Vagina (tissue), 2 donors: ENCODE measurements at places on chromosomes 6 and 20. TPM values are rescaled to one million over a fixed set of nuclear protein-coding genes. Genes with fewer than 3 reads are reported as not detected.

DNA sequence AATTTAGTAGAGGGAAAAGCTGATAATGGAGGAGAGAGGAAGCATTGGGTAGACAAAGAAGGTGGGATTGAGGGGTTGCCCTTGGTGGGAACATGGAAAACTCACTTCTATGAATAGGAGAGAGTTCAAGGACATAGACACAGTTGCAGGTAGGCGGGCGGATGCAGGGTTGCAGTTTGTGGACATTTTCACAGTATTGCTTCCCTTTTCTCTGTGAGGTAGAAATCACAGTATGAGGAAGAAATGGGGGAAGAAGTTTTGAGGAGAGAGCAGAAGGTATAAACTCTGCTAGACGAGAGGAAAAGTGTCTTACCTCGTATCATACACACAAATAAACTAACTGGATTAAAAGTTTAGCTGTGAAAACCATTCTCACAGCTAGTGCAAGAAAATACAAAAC is 200.7 kb upstream of the ECI2 start:
- no peak overlapping the region for H3K27ac ChIP-seq
- no peaks in the 10 kb centered on the region for H3K27me3 ChIP-seq
- no peak overlapping the region for H3K4me3 ChIP-seq
- no peaks in the 10 kb centered on the region for H3K4me1 ChIP-seq
- no peaks in the 10 kb centered on the region for H3K36me3 ChIP-seq
- no peak for DNase-seq

- H3K4me3 ChIP-seq: no peak overlapping the region
- H3K4me1 ChIP-seq: no peaks in the 10 kb centered on the region
- H3K27me3 ChIP-seq: no peaks in the 10 kb centered on the region
- H3K27ac ChIP-seq: no peak overlapping the region
Observed at GRCh38 chr6:87673237-87673636, 28.8 kb downstream of the AKIRIN2 start.

RSPO3 gene
- total RNA-seq: 14.0 TPM

KCNK16 gene
- total RNA-seq: not detected

DNA sequence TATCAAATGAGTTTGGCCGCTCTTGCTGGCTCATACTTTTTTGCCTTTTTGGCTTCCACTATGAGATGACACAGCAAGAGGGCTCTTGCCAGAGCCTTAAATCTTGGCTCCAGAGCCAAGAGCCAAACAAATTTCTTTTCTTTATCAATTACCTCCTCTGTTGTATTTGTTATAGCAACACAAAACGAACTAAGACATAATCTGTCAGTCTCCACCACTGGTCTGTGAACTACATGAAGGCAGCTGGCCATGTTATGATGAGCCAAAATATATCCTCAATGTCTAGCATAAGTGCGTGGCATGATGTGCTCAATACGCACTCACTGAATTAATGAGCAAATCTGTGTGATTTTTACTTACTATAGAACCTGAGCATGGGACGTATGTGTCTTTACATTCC is 220.0 kb upstream of the ZNF217 start:
- no peaks in the 10 kb centered on the region for H3K36me3 ChIP-seq
- no peak overlapping the region for H3K4me3 ChIP-seq
- no peaks in the 10 kb centered on the region for H3K4me1 ChIP-seq
- DNase-seq: no peak
- H3K27ac ChIP-seq: no peak overlapping the region

- no peaks in the 10 kb centered on the region for H3K36me3 ChIP-seq
- DNase-seq: no peak
- no peak overlapping the region for H3K27ac ChIP-seq
- no peaks in the 10 kb centered on the region for H3K27me3 ChIP-seq
- no peaks in the 10 kb centered on the region for H3K4me1 ChIP-seq
Observed at GRCh38 chr6:133583907-133584427, 304.9 kb upstream of the TCF21 start.

SOX18 gene
- 57.2 TPM for total RNA-seq

- no peak overlapping the region for H3K4me3 ChIP-seq
- no peaks in the 10 kb centered on the region for H3K4me1 ChIP-seq
- no peaks in the 10 kb centered on the region for H3K36me3 ChIP-seq
Observed at GRCh38 chr6:53735896-53736295, 58.9 kb upstream of the LRRC1 start.

RSPH3 gene
- 14.5 TPM for total RNA-seq

DNA sequence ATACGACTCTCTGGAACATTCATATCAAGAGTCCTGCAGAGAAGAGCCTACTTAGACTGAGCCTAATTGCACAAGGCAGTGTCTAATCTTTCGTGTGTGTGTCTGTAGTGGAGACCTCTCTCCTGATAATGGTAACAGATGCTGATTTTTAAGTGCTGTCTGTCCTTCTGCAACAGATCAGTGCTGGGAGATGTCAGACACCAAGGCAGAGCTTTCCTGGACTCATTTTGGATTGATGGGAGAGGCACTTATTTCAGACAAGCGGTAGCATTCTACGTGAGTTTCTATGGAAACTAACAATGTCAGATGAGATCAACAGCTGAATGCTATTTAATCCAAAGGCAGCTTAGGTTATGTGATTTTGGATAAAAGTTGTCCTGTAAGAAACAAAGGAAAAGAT is 167.6 kb downstream of the PLCB4 start:
- no peak overlapping the region for H3K4me3 ChIP-seq

DNA sequence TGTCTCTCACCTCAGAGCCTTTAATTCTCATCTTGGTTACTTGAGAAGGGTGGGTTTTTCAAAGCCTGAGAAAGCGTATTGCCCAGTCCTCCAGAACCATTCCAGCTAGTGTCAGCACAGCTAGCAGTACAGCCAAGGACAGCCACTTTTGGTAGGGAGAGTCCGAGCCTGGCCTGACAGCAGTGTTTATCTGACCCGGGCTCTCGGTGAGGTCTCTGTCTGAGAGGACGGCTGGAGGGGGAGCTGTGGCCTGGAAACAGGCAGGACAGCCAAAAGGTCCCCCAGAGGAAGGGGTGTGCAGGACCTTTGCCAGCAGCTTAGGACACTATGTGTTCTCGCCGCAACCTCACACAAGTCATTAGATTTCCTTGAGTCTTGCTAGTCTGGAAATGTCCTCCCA is 38.8 kb downstream of the LYRM2 start:
- H3K4me1 ChIP-seq: no peaks in the 10 kb centered on the region
- no peak overlapping the region for H3K4me3 ChIP-seq
- H3K27me3 ChIP-seq: no peaks in the 10 kb centered on the region
- H3K36me3 ChIP-seq: no peaks in the 10 kb centered on the region

DLL1 gene
- 43.5 TPM for total RNA-seq

NKX2-4 gene
- not detected for total RNA-seq

- H3K4me1 ChIP-seq: no peaks in the 10 kb centered on the region
- H3K27me3 ChIP-seq: no peaks in the 10 kb centered on the region
- no peak overlapping the region for H3K4me3 ChIP-seq
- no peak overlapping the region for H3K27ac ChIP-seq
- DNase-seq: no peak
Observed at GRCh38 chr20:43372051-43372450, 85.6 kb upstream of the SRSF6 start.

TBXT gene
- total RNA-seq: not detected

- no peak overlapping the region for H3K4me3 ChIP-seq
- DNase-seq: no peak
- no peaks in the 10 kb centered on the region for H3K27me3 ChIP-seq
- H3K36me3 ChIP-seq: no peaks in the 10 kb centered on the region
- H3K27ac ChIP-seq: no peak overlapping the region
Observed at GRCh38 chr20:10309326-10309725, 90.7 kb downstream of the SNAP25 start.

SFTA2 gene
- total RNA-seq: not detected

DNA sequence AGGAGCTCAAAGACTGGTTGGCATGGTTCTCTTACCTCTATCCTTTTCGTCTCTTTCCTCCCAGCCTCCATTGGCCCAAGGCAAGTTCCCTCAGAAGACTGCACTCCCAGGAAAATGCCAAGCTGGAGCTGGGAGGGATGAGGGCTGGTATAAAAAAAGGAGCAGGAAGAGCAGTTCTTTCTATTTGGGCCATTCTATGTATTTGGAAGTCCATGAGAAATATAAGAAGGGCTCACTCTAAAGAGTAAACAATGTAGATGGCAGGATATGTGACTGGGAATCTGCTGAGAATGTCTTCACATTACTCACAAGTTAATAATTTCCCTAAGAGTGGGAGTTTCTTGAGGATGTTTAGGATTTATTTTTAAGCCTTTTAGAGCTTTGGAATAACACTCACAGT is 36.6 kb upstream of the ADTRP start:
- peak overlapping the region; percentile 39 for H3K27ac ChIP-seq
- H3K27me3 ChIP-seq: no peaks in the 10 kb centered on the region
- no peak for DNase-seq
- no peak overlapping the region for H3K4me3 ChIP-seq

- H3K4me3 ChIP-seq: no peak overlapping the region
Observed at GRCh38 chr6:157905590-157906342, 75.9 kb upstream of the SYNJ2 start.

- no peak overlapping the region for H3K4me3 ChIP-seq
- H3K4me1 ChIP-seq: no peaks in the 10 kb centered on the region
- H3K36me3 ChIP-seq: no peaks in the 10 kb centered on the region
- no peak for DNase-seq
Observed at GRCh38 chr6:130215526-130215925, 7.2 kb downstream of the SAMD3 start.

DNA sequence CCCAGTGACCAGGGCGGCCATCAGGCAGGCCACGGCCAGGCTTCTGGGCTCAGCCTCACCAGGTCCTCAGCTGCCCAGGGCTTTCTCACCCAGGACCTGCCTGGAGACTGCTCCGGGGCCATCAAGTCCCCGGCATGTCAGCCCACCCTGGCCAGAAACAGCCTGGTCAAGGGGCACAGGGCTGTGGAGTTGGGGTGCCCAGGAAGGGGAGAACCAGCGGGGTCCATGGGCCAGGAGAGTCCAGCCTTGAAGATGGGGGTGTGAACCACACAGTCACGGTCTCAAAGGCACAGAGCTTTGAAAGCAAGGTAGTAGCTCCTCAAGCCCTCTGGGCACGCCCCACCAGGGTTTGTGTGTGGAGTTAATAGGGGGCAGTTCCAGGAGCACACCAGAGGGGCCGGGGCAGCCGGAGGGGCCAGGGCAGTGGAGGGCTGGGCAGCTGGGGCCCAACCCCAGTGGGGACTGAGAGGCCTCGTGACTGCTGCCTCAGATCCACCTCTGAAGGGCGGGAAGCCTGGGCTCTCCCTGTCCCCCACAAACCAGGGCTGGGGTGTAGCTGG is 48.0 kb upstream of the BHLHE23 start:
- H3K36me3 ChIP-seq: no peaks in the 10 kb centered on the region
- no peak overlapping the region for H3K27ac ChIP-seq
- no peak overlapping the region for H3K4me3 ChIP-seq
- no peaks in the 10 kb centered on the region for H3K27me3 ChIP-seq

MEP1A gene
- total RNA-seq: not detected

DNA sequence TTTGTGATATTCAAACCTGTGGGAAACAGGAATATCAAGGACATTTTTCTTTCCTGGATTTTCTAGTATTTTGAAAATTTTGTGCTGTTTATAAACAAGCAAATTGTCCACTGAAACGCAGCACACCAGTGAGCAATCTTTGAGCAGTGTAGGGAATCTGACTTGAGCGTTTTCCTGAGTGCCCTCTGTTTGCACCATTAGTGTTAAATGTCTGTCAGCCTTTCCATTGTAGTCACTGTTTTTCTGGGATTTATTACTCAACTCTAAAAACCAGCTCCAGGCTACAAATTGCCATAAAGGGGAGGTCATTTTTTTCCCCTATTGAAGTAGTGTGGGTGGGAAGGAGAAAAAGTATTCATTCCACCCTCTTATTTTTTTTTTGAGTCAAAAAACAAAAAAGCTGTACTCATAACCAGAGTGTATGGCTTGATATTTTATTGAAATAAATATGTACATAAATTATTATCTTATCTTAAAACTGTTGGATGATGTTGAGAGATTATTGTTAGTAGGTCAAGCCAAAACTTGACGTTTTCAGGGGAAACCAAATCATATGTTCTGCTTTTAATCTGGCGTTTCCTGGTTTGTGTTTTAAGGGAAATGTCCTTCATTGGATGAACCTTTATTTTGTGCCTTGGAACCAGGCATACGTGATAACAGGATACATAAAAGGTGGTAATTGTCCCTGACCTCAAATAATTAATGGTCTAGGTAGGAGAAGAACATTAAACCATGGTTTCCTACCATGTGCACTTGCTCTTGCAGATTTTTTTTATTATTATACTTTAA is 51.8 kb downstream of the TSHZ2 start:
- no peaks in the 10 kb centered on the region for H3K4me1 ChIP-seq
- no peaks in the 10 kb centered on the region for H3K27me3 ChIP-seq
- H3K4me3 ChIP-seq: no peak overlapping the region
- H3K36me3 ChIP-seq: no peaks in the 10 kb centered on the region
- H3K27ac ChIP-seq: peak overlapping the region; percentile 29

DNA sequence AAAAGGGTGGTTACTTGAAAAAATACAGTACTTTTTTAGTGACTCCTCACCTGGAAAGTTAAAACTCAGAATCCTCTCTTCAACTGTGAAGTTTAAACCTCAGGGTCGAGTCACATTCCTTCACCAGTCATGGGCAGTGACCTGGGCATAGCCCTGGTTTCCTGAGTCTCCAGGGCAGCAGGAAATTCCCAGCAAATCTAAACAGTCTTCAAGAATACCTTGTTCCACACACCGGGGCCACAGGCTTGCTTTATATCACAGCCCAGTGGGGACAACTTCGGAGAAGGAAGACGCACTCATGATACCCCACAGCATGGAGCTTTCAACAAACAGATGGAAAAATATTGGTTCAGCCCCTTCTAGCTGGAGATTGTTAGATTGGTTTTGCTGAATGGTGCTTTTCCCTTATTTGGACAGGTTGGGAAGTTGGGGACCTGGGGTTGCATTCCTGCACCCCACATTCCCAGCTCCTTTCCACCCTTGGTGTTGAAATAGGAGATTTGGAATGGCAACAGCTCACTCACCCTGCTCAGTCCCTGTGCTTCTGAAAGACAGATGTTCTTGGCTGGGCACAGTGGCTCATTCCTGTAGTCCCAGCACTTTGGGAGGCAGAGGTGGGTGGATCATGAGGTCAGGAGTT is 113.0 kb upstream of the TMEM170B start:
- peaks cover 19% of the 10 kb centered on the region for H3K4me1 ChIP-seq
- H3K36me3 ChIP-seq: no peaks in the 10 kb centered on the region
- H3K4me3 ChIP-seq: no peak overlapping the region
- H3K27me3 ChIP-seq: no peaks in the 10 kb centered on the region
- DNase-seq: no peak

ZSCAN23 gene
- total RNA-seq: 0.98 TPM

TGM6 gene
- total RNA-seq: not detected

POU3F2 gene
- total RNA-seq: not detected

BYSL gene
- total RNA-seq: 16.0 TPM

DNA sequence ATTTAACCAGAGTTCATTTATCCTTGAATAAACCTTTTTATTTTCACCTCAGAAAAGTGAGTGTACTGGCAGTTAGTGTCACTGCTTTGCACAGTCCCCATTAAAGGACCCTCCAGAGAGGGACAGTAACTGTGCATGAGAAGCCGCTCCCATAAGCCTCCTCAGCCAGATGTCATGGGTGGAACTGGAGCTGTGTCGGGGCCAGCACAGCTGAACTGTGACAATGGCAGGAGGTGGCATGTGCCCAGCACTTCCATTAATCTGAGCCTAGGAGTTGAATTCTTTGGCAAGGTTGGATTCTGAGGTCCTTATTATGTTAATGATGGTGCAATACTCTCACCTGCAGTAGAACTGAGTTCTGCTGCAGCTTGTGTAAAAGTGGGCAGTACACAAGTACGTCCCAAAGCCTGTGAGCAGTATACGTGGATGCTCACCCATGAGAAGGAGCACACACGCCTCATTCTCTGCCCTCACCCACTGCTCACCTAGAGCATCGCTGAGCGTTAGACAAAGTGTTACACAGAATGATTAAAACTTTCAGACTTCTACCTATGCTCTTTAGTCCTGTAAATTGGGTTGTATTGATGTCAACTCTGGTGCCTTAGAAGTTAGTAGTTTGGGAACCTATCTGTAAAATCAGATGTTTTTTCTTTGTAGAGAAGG is 11.9 kb upstream of the CSE1L start:
- H3K27ac ChIP-seq: no peak overlapping the region
- H3K4me1 ChIP-seq: no peaks in the 10 kb centered on the region

TMEM244 gene
- not detected for total RNA-seq

KCNS1 gene
- not detected for total RNA-seq
